ENCODE measurements at places on chromosomes 7 and 10.

DNA sequence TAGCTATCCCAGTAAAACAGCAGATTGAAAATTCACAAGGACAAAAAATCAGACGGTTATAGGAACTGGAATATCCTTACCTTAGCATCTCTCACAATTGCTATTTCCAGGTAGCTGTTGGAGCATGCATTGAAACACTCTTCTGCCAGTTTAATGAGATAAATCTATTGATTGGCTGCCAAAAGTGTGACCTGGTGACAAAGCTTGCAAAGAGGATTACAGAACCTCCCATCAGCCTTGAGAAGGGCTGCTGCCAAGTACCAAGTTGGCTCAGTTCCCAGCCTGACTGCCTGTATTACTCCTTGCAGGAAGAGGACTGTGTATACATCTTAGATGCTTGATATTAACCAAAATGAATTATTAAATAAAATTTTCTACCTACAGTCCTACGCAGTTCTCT lies 5.1 kb downstream of the PRLHR start:
- DNase-seq: no peak

- DNase-seq: no peak
Observed at GRCh38 chr10:59888781-59889435, 17.4 kb downstream of the CCDC6 start.

- no peak for DNase-seq
Observed at GRCh38 chr10:96618653-96619052, 31.8 kb upstream of the TM9SF3 start.

GRCh38 chr10:101686133-101686925 lies 8.6 kb downstream of the FBXW4 start:
- DNase-seq: no peak

GRCh38 chr7:75813781-75814236 lies at the start of gene CCL24:
Gene CCL24, minus strand, starts transcription at chr7:75813806. Its CDS starts 91 bp downstream, at chr7:75813715.
- no peak for DNase-seq

- peak; percentile 56 for DNase-seq
Observed at GRCh38 chr7:122303531-122304318, 825 bp downstream of the FEZF1 start.

GRCh38 chr7:80135309-80136104 lies 876 bp downstream of the GNAI1 start:
- no peak for DNase-seq

DNA sequence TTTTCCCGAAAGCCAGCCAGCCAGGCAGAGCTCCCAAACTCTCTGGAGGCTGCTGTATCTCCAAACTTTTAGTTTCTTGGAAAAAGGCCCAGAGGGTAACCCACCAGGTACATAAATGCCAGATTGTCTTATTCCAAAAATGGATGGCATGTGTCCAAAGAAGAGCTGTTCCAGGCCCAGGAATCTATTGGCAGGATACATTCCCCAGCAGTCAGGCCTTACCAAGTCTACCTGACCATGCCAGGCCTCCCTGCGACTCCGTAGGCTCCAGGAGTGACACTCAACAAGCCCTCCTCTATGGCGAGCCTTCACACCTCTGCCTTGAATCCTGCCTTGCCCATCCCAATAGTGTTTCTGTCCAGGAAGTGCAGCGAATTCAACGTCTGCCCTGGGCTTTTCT lies 95.6 kb downstream of the GRB10 start:
- DNase-seq: no peak

Data from H9 (cell line).